ENCODE measurements at places on chromosomes 4 and X. TPM values are rescaled to one million over a fixed set of nuclear protein-coding genes. Genes with fewer than 3 reads are reported as not detected.

The PNMA6F gene
- not detected for total RNA-seq

The SGMS2 gene
- 0.84 TPM for total RNA-seq

The PPP1R2C gene
- not detected for total RNA-seq

The GABRA4 gene
- total RNA-seq: not detected

The BMX gene
- total RNA-seq: not detected

The LINC00632 gene
- total RNA-seq: 0.62 TPM

The CPZ gene
- total RNA-seq: not detected

Measured in activated CD4-positive, alpha-beta T cell treated with anti-CD3 and anti-CD28 coated beads for 36 hours (primary cell).